Activated CD4-positive, alpha-beta T cell treated with anti-CD3 and anti-CD28 coated beads for 24 hours (primary cell): ENCODE measurements at places on chromosomes 5 and 9.

DNA sequence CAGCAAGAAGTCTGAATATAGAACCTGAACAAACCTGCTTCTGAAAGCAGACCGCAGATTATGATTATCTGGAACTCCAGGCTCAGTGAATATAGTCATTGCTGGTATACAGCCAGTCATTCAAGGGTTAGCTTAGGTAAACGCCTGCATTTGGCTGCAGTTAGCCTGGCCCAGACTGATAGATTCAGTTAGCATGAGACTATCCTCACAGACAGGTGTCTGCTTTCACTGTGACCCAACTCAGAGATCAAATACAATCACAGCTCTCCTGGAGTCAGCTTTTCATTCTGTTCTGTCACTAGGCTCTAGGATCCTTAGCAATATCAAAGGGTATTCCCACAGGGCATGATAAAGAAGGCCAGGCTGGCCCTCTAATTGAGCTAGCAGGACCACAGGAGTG lies 138.6 kb upstream of the PLCXD3 start:
- DNase-seq, result no peak

DNA sequence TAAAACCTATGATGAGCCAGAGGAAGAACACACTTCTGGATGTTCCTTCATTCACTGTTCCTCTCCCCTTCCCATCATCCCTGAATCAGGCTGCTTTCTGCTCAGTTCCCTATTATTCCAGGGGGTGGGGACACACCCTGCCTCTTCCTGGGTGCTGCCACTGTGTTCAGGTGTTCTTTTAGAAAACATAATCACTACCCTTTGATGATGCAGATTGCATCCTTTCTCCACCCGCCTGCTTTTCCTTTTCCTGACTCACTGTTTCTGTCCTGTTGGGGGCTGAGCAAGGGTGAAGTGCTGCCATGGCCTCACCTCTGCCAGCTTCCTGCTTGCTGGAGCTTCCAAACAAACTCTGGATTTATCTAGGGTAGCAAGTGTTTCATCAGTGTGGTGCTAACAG lies 331.9 kb upstream of the GRIA1 start:
- DNase-seq, result no peak

DNA sequence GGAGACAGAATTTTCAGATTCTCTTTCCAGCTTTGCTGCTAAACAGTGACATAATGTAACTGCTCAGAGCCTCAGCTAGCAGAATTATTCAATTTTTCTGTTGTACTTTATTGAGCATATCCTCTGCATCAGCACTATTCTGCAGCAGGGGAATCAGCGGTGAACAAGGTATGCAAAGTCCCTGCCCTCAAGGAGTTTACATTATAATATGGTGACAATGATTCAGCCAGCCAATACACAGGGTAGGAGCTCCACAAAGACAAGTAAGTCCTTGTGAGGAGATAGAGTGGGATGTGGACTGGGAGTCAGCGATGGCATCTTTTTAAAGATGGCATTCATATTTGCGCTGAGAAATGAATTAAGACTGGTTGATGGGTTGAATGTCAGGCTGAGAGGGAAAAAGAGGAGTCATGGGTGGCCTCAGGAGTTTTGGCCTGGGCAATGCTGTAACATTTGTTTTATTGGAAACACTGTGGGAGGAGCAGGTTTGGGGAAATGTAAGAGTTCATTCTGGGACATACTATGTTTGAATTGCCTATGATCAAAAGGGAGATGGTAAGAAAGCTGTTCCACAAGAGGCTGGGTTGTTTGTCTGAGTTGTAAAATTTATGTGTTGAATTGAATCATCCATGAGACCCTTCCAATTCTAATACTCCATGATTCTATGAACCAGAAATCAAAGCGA lies 194.5 kb downstream of the PLK2 start:
- no peak for DNase-seq

- DNase-seq, result peak; percentile 47
Observed at GRCh38 chr9:133403766-133404453, 13.9 kb downstream of the REXO4 start.

DNA sequence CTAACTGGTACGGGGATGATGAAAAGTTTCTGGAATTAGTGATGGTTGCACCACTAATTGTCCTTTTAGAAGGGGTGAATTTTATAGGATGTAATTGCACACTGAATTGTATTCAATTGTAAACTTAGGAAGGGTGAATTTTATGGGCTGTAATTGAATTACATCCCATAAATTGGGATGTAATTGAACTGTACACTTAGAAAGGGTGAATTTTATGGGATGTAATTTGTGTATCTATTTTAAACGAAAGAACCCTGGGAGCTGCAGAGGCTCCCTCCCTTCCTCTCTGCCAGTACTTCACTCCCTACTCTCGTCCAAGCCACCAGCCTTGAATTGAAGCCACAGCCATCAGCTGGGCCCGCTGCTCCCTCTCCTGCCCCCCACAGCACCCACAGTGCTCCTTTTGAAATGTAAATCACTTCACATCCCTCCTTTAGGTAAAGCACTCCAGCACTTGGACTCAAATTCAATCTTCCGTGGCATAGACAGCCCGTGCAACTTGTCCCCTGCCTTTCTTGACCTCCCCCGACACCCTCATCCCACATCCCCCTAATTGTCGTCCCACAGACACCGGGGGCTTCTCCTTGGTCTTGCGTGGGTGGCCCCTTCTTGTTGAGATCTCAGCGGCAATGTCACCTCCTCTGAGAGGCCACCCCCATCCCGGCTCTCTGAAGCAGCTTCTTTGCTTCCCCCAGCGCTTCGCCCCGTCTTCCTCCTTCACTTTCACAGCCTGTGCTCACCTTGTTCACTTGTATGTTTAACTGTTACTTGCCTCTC lies 84.2 kb upstream of the HRH2 start:
- DNase-seq, result no peak

GRCh38 chr5:52824827-52825226 lies 37.1 kb downstream of the ITGA1 start:
- no peak for DNase-seq

- DNase-seq, result no peak
Observed at GRCh38 chr5:59464969-59465368, 428.6 kb downstream of the PDE4D start.
